Activated gamma-delta T cell treated with anti-CD3 and anti-CD28 coated beads, Interleukin-2, amount 50 U/mL, for 16 hours (primary cell): ENCODE measurements at places on chromosomes 2 and 18.

- DNase-seq: no peak
Observed at GRCh38 chr2:179661986-179662385, 199.4 kb downstream of the ZNF385B start.

GRCh38 chr2:185291035-185291647 is 447.5 kb upstream of the FSIP2 start:
- no peak for DNase-seq

DNA sequence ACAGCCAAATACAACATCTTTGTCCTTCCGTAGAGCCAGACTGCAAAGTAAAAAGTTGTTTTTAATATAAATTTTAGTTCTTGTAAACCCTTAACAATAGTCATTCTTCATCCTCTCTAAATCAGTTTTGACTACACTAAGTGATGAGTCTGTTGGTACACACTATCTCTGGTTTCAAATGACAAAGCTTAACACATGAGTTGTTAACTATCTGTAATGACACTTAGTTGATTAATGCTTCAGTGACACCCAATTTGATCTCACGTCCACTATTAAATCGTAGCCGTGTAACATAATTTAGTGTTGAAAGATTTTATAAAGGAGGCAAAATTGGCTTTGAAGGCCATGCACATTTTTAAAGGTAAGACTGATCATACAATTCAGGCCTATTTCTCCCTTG is 181.6 kb downstream of the ZNF521 start:
- DNase-seq: no peak

DNA sequence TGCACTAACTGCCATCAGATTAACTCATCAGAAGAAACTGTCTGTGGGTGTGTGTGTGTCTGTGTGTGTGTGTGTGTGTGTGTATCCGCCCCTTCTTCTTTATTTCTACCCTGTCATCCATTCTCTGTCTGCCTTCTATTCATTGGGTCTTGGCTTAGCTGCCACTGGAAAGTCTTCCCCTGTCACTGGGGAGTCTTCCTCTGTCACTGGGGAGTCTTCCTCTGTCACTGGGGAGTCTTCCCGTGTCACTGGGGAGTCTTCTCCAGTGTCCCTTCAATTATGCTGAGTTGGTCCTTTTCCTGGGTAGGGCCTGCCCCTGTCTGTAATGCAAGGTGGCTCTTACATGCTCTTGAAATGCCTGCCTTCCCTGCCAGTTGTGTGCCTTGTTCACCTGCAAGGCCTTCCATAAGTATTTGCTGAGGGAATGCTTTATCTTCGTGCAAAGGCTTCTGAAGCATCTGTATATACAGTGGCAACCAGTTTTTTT is 18.9 kb upstream of the POLR1B start:
- DNase-seq: no peak

DNA sequence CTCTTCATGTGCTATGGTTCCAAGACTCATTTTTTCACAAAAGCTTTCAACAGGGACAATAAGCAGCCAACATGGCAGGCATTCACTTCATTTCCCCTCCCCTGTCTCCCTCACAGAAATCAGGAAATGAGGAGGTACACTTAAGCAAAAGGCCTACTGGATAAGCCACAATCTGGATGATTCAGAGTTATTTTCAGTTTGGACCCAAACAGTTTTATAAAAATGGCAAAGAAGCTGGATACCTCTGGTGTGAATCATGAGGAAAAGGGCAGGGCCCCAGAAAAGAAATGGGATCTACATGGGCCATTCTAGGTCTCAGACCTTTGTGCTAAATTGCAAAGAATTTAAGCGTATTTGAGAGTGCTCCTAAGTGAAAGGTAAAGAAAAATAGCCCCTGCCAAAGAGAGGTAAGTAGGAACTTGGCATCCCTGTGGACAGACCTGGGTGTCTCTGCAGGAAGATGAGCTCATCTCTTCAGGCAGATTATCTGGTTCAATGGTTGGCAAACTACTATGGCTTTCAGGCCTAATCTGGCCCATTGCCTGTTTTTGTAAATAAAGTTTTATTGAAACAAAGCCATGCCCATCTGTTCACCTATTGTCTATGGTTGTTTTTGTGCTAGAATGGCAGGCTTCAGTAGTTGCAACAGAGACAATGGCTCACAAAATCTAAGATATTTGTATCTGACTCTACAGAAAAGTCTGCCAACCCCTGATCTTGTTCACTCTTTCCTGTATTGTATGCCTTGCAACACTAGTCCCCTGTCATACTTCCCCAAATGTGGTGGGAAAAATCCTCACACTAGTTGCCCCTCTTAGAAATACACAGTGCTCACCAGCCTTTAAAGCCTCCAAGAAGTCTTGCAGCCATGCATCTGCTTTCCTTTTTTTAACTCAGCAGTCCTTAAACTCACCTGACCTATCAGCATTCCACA is 315.0 kb downstream of the ALK start:
- DNase-seq: no peak

DNA sequence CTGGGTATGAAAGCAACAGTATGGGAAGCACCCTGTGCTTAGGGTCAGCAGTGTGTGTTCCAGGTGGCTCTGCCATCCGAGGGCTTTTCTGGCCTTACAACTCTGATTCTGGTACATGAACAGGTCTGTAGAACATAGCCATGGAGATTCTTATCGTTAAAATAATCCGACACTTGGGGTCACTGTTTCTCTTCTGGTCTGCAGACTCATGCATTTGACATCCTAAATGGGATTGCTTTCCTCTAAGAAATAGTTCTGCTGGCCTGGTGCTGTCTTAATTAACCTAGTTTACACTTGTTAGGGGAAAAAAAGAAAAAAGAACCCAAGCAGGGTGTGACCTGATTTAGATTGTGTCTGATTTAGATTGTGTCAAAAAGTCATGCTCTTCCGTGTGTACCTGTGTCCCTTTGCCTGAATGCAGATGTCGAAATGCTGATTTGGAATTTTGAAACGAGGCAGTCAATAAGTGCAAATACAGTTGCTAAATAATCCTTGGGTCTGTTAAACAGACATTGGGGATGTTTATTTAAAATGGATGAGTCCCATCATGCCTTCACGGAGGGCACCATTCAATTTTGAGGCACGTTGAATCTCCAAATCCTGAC is 59.6 kb downstream of the TRPM8 start:
- DNase-seq: no peak

- no peak for DNase-seq
Observed at GRCh38 chr2:239495791-239496233, 95.0 kb upstream of the HDAC4 start.

- DNase-seq: no peak
Observed at GRCh38 chr2:110113961-110114591, 1.5 kb downstream of the MALL start.

- no peak for DNase-seq
Observed at GRCh38 chr2:239328351-239329191, 72.2 kb downstream of the HDAC4 start.

DNA sequence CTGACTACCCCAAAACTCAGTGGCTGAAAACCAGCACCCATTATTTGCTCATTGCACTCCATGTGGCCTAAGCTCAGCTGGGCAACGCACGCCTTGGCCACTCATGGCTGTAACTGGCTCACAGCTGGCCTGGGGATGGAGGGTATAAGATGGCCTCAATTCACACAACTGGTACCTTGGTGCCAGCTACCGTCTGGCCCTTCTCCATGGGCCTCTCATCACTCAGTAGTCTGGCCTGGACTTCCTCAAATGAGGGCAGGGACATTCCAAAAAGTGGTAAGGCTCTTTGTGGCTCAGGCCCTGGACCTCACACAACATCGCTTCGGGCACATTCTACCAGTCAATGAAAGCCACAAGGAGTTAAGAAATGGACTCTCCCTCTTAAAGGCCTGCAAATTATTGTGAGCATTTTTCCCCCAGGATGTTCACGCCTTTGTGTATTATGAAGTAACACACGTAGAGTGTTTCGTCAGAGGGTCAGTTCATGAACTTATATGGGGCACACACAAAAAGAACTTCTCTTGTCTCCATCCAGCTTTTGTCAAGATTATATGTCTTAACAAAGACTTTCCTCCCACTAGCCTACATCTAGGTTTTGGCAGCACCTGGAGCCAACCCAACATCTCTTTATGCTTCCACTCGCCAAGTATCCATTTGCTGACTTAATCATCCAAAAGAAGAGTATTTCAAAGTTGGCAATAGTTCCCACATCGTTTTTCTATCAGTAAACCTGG is 145.2 kb downstream of the CCBE1 start:
- no peak for DNase-seq

- DNase-seq: no peak
Observed at GRCh38 chr2:150012986-150013385, 425.4 kb upstream of the MMADHC start.

- DNase-seq: no peak
Observed at GRCh38 chr18:74497324-74497676, 1.1 kb downstream of the CNDP2 start.

- no peak for DNase-seq
Observed at GRCh38 chr2:188765522-188766470, 208.4 kb upstream of the COL3A1 start.

GRCh38 chr2:102296449-102296848 is 14.9 kb upstream of the IL1RL1 start:
- no peak for DNase-seq

- DNase-seq: no peak
Observed at GRCh38 chr2:181586569-181587081, 70.3 kb downstream of the CERKL start.

- no peak for DNase-seq
Observed at GRCh38 chr2:60365556-60365955, 187.9 kb downstream of the BCL11A start.

- no peak for DNase-seq
Observed at GRCh38 chr2:167732326-167732725, 515.1 kb downstream of the STK39 start.

- no peak for DNase-seq
Observed at GRCh38 chr2:230668939-230669303, 43.7 kb upstream of the CAB39 start.

- no peak for DNase-seq
Observed at GRCh38 chr2:165283342-165283741, 44.1 kb downstream of the SCN2A start.

DNA sequence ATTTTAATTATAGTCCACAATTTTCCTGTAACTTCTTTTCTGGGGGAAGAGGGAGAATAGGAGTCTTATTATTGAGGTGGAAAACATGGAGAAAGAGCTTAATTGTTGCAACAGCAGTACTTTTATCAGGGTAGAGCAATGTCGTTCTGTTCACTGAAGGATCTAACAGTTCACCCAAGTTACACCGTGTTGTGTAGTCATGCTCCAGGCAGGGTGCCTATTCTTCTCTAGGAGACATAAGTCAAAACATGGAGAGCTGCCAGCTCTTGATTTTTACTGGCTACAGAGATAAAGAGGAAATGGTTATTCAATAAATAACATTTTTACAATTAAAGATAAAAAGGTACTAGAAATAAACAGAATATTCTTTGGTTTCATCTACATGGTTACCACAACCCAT is 594.3 kb upstream of the NETO1 start:
- no peak for DNase-seq

DNA sequence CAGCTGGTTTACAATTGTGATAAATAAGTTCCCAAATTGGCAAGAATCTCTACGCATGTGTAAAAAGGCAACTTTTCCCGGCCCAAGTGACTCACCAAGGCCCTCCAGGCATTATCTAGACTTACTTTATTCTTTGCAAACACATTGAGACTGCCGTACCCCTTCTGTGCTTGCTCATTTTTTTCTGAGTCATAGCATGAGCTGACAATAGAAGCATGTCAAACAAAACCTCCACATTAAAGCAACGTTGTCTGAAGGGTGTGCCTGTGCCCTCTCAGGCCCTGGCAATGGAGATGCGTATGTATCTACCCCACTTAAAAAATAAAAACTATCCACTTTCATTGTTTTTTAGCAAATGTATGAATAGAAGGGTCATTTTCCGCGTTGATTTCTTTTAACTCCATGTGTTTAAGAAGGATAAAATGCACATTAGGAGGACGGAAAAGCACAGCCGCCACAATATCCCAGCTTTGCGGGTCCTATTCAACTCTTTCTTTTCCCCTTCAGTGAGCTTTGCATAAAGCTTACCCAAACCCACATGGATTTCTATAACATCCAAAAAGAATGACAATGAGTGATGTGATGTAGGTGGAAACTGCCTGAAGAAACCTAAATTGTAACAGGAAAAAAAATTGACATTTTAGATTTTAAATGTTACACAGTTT is 298.2 kb downstream of the CDCA7 start:
- DNase-seq: no peak

DNA sequence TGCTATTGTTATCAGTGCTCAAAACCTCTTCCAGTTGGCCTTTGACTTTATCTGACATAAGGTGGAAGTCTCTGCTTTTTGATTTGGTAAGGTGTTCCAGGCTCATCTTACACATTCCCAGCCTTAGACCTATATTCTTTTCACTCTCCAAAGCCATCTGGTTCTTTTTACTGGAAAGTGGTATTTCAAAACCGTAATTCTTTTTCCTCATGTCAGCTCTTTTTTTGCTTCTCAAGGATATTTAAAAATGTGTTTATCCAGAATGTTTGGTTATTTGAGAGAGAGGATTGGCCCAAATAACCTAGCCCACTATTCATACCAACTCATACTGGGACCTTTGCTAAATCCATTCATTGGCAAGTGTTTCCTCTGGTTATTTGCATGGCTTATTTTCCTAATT is 411.2 kb upstream of the PIK3C3 start:
- no peak for DNase-seq

GRCh38 chr2:158774681-158775080 is 20.4 kb upstream of the DAPL1 start:
- no peak for DNase-seq

DNA sequence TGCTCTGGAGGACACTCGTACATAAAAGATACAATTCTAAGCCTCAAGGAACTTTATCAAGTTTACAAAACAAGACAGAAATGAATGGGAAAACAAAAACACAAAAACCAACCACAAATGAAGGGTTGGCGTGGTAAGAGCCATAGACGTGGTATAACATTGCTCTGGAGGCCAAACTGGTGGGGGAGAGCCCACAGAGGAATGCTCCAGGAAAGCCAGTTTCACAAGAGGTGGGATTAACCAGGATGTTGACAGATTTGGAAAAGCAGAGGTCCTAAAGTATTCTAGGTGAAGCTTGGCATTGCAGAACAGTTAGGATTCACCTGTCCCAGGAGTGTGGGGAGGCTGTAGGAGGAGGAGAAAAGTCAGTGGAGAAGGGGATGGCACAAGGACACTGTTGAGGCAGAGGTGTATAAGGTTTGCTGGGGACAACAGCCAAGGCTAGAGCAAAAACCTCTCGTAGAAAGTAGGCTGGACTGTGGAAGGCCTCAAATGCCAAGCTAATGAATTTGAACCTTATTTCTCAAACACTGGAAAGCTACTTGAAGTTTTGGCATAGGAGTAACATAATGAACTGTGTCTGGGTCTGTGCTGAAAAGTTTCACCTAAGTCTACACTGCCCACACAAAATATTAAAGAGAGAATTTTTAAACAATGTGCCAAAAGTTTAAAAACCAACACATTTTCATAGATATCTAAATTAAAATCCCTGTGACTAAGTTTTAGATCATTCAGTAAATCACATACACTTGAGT is 135.1 kb downstream of the THADA start:
- DNase-seq: no peak

GRCh38 chr2:144550911-144551310 is 31.0 kb upstream of the ZEB2 start:
- DNase-seq: no peak
